ENCODE measurements at places on chromosomes 5 and 9.

GRCh38 chr5:148730270-148730669 is 75.9 kb upstream of the HTR4 start:
- no peak for DNase-seq

- DNase-seq = no peak
These were observed 132.4 kb upstream of the FTMT start for GRCh38 chr5:121719255-121719654.

DNA sequence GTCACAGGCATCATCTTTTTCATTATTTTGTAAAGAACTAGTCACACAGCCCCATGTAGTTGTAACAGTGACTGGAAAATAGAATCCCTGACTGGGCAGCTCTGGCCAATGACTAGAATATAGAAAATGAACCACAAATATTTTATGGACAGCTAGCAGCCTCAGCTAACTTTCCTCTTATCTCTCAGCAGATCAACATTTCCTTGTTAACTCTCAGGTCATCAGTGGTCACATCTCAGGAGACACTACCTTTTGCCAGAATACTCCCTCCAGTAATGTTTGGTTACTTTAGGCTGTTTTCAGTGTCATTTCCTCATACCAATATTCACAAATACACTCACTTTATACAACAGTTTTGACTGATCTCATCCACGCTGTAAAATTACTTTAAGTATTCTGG is 43.9 kb downstream of the FAM169A start:
- no peak for DNase-seq

DNA sequence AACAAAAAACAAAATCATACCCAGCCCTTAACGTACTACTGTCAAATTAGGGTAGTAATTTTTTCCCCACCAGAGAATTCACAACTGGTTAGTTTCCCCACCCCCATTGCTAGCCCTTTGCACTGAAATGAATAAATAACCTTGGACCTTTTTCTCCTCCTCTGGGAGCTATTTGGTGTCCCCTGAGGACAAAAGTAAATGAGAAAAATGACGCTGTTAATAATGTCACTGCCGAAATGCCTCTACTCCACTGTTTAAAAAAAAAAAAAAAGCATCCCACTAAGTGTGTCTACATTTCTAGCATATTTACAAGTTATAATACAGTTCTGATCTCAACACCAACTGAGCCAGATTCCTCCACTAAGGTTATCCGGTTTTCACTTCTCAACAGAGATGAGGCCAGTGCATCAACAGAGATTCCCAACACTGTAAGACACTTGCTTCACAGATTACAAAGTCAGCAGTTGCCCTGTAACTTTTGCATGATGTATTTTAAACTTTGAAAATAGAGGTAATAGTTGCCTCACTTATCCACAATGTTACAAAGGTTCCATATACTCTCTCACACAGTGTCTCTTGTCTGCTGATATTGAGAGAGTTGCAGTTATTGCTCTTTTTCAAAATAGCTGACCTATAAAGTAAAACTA is 5.1 kb upstream of the NFIB start:
- DNase-seq = no peak

DNA sequence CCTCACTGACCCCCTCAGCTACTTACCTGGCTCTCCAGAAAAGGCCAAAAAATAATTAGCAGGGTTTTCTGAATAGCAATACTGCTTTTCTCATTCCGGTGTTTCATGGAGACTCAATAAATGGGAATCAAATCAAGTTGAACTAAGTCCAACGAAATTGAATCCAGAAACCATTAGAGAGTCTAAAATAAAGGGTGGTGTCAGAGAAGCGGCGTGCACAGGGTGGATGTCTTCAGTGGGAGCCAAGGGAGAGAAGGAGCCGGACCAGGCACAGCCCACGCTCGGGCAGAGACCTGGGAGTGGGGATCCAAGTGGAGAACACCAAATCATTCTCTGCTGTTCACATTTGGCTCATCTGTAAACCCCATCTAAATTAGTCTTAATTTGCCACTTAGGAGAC is 40.2 kb upstream of the WWC1 start:
- DNase-seq = no peak

GRCh38 chr5:180470361-180470760 is 23.8 kb upstream of the CNOT6 start:
- no peak for DNase-seq

DNA sequence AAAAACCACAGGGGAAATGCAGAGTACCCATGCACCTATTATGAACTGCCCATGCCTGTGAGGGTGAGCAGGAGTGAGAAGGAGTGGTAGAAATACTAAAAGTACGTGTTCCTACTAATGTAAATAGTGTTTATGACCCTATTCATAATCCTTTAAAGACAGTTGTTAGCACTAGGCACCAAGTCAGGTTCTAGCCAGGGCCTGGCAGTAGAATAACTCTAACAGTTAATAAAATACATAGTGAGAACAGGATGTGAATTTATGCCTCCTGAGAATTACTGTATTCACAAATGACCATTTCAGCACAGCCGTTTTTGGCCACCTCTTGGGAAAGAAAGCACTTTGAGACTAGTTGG is 103.2 kb upstream of the TARS1 start:
- no peak for DNase-seq

DNA sequence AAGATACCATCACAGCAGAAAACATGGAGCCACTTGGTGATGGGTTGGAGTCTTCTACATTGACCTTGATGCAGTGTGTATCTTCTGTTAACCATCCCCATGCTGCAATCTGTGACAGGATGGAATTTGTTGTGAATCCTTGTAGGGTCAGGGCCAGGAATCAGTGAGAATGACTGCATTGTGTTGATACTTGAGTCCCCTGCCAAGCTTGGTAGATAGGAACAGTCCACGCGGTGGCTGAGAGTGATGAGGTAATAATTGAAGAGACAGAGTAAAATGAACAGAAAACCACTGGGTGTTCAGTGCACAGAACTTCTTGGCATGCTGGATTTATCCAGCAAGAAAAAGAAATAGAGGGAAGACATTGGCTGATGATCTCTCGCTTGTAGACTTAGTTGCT is 217.5 kb downstream of the MAN2A1 start:
- DNase-seq = no peak

- DNase-seq = no peak
These were observed 382.9 kb downstream of the GLIS3 start for GRCh38 chr9:3916984-3917383.

DNA sequence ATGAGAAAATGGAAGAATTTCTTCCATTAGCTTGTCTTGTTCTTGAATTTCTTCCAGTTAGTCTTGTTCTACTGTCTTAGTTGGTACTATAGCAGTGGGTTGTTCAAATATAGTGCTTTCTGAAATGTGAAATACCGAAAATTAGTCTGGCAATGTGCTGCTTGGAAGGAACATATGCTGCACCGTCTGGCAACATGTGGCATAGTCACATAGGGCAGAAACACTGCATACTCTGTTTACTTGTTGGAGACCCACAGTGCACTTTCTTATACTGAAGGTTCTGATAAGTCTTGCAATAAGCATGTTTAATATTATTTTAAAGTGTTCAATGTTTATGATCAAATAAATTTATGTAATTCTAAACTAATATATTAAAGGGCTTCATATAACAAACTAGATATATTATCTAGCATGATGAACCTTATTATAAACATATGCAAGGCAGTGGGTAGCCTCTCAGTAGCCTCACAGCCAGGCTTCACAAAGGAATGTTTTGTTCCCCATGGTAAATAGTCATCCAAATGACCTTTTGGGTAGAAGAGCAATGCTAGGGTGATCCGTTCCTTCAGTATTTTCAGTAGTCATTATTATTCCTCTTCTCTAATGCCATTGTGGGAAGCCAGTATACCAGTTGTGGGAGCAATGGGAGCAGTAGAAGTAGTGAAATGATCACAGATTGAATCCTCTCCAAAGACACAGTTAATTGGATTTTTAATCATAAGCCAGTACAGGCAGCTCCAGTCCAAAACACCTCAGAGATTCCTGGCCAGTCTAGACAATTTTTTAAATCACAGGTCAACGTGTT is 1106.7 kb downstream of the DTWD2 start:
- DNase-seq = no peak

- DNase-seq = no peak
These were observed 49.8 kb upstream of the SH3PXD2B start for GRCh38 chr5:172503925-172504700.

GRCh38 chr5:65728218-65728617 is 6.2 kb downstream of the NLN start:
- DNase-seq = no peak
